EH (cell line): ENCODE measurements at places on chromosomes 4 and X.

GRCh38 chrX:38006291-38006690 lies at the start of gene SYTL5:
SYTL5 (plus strand) TSS chrX:38006553; CDS start chrX:38033890, 27,337 bp downstream.
- DNase-seq, result no peak

GRCh38 chr4:10441512-10441911 lies 15.7 kb downstream of the ZNF518B start:
- no peak for DNase-seq

GRCh38 chr4:169811476-169811875 lies 53.7 kb upstream of the HPF1 start:
- DNase-seq, result peak; percentile 13

- DNase-seq, result no peak
Measured at GRCh38 chrX:122026665-122027064, 979.3 kb downstream of the GLUD2 start.

DNA sequence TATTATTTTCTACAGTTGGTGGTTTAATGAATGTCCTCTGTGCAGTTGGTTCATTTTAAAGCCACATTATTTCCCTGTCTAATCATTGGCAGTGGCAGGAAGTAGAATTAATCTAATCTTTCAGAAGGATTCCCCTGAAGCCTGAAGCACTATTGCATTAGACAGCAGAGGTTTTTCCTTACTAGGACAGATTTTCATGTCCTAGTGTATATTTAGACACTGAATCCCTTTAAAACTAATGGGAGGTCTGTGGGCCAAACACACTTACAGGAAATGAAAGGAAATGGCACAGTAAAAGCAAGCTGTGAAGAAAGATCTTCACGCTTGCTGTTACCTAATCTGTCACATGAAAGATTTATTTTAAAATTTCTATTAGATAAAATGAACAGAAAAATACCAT lies 165.2 kb downstream of the SLC39A8 start:
- DNase-seq, result peak; percentile 17

DNA sequence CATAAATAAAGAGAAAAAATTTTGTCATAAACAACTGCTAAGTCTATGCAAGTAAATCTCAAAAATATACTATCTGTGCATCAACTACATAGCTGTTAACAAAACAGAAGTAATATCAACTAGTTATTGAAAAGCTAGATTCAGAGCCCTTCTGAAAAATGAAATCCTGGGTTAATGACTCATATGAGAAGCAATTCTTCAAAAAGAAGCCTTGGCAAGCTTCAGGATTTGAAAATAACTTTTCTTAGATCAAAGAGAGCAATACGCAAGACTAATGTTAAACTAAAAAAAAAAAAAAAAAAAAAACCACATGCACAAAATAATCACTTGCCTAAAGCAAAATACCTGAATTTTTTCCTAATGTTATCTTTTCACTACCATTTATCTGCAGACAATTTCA lies 566.1 kb upstream of the BOD1L1 start:
- DNase-seq, result no peak

- DNase-seq, result no peak
Measured at GRCh38 chr4:104571341-104571740, 76.6 kb upstream of the CXXC4 start.

DNA sequence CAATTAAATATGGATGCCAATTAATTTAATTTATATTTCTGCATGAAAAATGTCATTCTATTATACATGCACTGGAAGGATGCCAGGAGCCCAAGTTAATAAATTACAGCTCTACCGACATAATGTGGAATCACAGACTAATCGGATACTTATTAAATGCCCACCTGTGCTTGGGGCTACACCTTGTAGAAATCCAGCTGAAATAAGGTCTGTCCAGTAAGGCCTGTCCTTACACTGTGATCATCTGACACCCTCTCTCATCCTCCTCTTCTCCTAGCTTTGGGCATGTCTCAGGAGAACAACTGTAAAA lies 6.0 kb upstream of the SHISA3 start:
- no peak for DNase-seq

- DNase-seq, result no peak
Measured at GRCh38 chr4:6524436-6524835, 50.6 kb upstream of the MAN2B2 start.

DNA sequence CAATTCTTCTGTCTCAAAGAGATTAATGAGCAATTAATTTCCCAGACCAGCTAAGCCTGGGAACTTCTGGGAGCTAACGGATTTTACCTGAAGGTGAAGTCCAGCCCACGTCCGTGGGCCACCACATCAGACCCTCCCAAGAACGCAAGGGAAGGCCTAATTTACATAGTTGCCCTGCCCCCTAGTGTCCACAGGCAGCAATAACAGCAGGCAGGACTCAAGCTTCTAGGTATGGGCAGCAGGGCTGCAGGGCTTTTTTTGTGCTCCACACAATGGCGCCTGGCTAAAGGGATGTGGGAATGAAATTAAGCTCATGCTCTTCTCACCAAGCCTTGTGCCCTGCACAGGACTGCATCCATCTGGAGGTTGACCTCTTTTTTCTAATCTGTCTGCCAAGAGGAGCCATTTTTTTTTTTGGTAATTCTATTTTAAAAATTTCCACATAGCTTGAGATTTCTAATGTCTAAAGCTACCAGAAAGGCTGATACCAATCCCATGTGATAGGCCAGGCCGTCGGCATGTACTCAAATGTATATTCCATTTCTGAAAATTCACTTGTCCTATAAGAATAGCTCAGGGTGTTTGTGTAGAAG lies 111.9 kb upstream of the TMEM164 start:
- DNase-seq, result peak; percentile 56

DNA sequence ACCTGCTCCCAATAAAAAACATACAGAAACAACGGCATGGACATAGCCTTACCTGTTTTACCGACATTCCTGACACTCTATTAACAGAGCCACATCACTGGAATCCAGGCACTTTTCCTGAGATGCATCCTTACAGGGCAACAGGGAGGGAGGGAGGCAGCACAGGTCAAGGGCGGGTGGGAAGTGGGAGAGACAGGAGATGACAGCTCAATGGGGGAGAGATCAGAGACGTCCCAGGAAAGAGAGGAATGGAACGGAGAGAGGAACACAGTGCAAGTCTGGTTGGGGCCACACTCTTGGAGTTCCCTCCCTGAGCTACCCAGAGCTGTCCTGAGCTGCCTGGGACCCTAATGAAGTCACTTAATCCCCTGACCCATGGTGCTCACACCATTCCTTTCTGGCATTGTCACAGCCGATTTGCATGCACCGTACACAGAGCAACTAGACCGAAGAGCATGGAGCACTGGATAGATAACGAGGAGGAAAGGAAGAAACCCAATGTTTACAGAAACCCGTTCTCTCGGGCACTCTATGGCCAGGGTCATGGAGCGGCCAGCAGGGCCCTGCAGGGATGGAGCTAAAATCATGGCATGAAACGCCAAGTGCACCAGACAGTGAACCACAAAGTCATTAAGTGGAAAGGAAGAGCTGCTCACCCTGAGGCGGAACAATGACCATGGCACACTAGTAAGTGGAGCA lies 93.1 kb downstream of the NSUN7 start:
- DNase-seq, result peak; percentile 85

DNA sequence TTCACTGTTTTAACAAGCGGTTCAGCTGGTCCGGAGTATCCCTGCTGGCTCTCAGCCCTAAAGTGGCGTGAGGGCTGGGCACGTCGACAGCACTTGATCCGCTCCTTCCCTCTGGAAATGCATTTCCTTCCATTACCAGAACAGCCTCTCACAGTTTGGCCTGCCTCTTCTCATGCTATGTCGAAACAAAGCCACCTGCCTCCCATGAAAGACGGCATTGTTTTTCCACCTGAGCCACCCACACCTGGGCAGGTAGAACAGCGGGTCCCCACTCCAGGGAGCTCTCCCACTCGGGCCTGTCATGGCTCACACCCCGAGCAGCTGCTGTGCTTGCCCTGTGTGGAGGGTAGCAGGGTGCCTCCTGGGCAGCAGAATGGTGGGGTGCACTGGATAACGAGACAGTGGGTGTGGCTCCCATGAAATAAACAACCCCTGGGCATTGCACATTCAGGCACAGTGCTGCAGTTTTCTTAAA lies 86.2 kb downstream of the FHDC1 start:
- no peak for DNase-seq

DNA sequence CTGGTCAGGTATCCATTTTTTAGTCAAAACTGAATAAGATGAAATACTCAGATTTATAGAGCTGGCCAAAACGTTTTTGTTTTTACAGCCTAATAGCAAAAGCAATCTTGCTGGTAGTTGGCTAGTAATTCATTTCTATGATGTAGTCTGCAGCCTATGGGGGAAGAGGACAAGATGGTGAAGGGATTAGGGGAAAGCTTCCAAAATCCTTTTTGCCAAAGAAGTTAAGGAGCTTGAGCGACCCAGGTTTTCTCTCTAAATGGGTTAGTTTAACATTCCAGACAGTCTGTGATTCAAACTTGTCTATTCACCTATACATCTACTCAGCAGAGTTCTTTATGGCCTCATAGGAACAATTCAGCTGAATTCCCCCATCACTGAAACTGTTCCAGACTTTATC lies 89.8 kb upstream of the SPRY1 start:
- no peak for DNase-seq
